ENCODE measurements at places on chromosomes 1 and 21.

GRCh38 chr1:219292999-219293398, 119.3 kb downstream of the LYPLAL1 start:
- no peak for DNase-seq

DNA sequence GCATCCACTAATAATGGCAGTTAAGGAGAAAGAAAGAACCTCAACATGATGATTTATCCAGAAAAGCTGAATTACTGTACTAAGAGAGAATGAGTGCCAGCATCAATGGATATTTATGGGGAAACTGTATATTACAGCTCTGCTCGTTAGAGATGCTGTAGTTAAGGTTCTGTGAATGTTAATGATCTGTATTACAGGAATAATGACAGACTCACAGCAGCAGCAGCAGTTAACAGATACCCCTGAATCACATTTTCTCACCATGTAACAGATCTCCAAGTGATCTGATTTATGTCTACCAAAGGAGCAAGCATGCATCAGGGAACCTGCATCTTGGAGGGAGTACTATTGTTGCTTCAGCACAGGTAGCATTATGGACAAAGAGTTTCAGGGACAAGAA, 80.6 kb upstream of the C8B start:
- no peak for DNase-seq

GRCh38 chr1:194860248-194861201, 1674.1 kb upstream of the B3GALT2 start:
- no peak for DNase-seq

DNA sequence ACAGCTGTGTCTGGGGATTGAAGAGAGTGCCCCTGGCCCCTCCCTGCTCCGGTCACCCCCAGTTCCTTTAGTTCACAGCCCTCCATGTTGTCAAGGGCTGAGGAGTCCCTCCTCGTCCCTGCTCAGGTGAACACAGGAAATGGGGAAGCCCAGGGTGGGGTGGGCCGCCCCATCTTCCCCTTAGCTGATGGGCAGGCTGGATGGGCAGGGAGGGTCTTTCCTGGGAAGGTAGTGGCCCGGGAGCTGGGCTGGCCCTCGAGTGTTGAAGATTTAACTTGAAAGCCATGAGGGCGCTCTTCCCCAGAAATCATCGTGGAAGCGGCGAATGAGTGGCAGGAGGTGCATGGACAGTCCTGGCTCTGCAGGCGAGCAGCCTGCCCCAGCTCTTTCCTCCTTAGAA, 18.3 kb upstream of the NPHP4 start:
- DNase-seq = no peak

DNA sequence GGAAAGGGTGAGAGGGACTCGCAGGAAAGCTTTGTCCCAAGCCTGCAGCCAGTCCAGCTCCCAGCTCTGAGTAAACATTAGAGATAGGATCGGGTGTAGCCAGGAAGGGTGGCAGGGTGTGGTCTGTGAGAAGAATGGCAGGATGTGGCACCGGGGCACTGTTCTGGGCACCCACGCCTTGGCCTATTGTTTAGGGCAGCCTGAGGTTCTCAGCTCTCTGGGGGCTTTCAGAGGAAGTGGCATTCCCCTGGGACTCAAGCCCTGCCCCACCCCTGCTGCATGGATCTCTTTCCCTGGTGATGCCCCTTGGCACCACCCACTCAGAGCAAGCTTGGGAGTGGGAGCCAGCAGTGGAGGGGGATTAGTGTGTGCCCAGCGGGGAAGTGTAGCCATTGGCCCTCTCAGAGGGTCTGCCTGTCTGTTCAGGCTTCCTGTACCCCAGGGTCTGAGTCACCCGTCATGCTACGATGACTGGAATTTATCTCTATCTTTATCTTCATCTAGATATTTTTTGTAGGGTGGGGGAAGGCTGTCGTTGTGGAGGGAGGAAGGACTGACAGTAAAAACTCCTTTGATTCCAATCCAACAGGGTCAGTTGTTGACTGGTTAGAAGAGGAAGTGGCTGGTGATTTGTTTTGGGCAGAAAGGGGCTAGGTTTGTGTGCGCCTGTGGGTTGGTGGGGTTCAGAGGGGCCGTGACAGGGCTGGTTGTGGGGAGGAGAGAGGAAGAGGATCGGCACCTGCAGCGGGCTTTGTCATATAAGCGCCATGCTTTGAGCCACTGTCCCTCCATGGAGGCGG, 31.6 kb downstream of the SOX13 start:
- DNase-seq = no peak

DNA sequence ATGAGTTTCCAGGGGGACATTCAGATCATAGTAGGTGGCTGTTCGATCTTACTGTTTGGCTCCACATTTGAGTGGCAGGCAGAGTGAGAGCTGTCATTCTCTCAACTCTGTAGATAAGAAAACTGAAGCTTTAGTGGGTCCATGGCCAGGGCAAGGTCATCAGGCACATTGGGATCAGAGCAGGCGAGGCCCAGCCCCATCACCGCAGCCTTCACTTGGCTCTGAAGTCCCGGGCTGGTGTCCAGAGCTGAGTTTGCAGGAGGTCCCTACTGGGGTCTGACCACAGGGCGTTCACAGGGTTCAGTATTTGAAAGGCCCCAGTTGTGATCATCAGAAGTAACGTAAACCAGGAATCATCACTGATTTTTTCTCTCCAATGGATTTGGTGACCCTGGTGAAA, 76.7 kb downstream of the OBSCN start:
- no peak for DNase-seq

DNA sequence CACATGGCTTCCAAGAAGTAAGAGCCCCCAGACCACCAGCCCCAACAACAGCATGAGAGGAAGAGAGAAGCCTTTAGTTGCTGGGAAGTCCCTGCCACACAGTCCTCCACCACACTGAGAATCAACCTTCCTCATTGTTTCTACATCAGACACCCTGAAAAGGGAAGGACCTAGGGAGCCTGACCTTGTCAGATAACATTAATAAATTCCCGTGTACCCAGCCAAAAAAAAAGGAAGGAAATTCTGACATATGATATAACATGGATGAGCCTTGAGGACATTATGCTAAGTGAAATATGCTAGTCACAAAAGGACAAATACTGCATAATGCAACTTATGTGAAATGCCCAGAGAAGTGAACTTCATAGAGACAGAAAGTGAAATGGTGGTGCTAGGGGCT, 65.6 kb upstream of the ARHGAP29 start:
- no peak for DNase-seq

All from nephron progenitor cell (in vitro differentiated cells).